IPS DF 6.9 (cell line): ENCODE measurements at places on chromosomes 16 and 17.
A peak's percentile ranks its signal among the peaks of the same experiment; 100 is the strongest.

DNA sequence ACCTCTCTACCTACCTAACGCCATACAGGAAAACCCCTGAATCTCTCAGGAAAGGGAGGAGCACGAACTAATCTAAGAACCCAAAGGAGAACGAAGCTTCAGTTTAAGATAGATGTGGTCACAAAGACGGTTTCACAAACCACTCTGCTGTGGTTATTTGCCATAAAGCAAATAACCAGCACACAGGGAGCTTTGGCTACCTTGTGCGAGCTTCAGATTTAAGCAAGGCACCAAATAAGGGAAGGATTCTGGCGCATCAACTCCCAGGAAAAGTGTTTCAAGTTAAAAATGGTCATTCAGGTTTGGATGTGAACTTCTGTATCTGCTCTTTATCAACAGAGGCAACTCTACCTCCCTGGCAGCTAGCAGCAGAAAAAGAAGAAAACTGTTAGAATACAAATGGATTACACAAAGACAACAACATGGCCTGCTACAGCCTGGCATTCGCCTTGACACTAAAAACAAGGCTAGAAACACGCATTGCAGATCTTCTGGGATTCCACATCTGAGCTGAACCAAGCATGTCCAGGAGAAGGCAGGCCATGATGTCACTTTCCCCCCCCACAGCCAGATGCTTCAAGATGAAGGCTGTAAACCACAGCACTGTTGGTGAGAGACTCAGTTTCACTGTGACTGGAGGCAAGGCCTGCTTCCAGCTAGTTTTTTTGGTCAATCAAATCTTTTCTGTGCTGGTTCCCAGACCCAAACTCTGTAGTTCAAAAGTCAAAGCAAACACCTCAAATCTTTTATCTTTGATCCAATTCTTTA lies 43.6 kb downstream of the SMG6 start:
- no peak for DNase-seq

DNA sequence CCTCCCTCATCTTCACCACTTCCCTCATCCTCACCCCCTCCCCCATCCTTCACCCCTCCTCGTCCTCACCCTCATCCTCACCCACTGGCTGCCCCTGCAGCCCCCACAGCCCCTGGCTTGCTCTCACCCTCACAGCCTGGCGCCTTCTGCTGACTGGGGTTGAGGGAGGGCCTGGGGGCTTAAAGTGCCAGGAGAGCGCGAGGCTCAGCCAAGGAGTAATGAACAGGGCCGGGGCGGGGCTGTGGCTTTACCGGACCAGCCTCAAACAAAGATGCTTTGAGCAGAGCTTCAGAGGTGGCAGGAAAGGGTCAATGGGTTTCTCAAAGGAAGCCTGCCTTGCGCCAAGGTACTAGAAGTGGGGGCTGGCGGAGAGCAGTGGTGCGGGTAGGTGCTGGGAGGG lies at the start of gene PRSS33:
Gene PRSS33, minus strand, starts transcription at position 155 of the 400 bp plus-strand sequence. CDS start 1,013 bp downstream, outside the sequence.
- DNase-seq: no peak

GRCh38 chr16:373848-374615 lies 3.7 kb upstream of the MRPL28 start:
- DNase-seq: no peak

DNA sequence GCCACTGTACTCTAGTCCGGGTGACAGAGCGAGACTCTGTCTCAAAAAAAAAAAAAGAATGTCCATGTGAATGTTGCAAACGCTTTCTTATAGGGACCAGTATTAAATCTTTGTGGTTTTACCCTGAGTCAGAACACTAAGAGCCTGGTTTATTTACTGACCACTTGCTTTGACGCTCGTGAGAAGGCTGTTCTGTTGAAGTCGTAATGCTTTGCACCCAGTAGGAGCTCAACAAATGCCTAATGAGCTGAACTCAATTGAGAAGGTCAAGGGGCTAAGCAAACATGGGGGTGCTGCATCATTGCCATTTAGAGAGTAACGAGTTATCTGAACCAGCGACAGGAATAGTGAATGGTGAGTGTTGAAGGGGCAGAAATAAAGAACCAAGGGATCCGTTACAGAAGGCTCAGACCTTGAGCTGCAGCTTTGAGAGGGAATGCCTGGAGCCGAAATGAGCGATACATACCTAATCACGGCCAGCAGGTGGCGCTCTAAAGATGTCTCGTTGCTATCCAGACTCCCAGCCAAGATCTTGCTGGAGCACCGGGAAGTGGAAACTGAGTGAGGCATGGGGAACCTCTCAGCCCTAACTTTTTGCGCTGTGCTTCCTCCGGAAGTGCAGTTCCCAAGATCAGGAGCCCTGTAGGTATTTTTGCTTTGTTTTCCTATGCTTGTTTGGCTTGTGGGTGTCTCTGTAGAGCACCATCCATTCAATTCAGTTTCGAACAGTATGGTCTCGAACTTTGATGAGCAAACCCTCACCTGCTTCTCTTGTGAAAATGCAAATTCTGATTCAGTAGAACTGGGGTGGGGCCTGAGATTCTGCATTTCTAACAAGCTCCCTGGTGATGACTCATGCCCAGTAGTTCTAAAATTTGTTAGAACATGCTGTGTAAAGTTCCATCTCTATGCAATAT lies 12.6 kb upstream of the RNF222 start:
- DNase-seq: peak; percentile 92

- DNase-seq: no peak
These were observed 10.9 kb downstream of the HOXB4 start for GRCh38 chr17:48567209-48567608.

DNA sequence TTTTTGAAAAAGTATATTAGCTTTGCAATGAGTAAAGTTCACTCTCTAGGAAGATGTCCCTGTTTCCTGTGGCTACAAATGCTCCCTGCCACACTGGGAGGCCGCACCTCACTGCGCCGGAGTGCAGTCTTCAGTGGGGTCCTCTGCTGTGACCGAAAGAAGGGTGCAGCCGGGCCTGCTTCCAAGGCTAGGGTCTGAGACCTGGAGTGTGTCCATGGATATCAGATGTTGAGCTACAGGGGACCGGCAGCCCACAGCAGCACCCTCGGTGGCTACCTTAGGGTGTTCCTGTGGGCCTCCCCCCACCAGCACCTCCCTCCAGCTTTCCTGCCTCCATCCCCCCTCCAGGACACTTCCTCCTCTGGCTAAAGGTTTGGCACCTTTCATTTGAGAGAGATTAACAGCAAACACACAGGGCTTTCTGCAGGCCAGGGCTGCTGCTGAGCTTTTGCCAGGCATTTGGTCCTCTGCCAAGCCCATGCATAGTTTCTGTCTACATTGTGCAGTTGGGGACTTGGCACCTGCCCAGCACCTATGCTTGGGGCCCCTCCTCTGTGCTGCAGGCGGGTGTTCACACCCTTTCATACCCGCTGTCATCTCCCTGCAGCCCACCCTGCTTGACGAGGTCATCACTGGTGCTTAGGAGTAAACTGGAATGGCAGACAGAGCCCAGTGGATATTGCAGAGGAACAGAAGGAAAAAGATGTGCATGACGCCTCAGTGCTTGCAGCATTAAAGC lies 33.8 kb upstream of the CRISPLD2 start:
- no peak for DNase-seq

- DNase-seq: no peak
These were observed 1161.5 kb downstream of the CDH11 start for GRCh38 chr16:63960321-63960720.

- DNase-seq: no peak
These were observed 588.5 kb upstream of the HSBP1 start for GRCh38 chr16:83219285-83219684.

GRCh38 chr17:46035112-46035818 lies 36.2 kb downstream of the STH start:
- DNase-seq: no peak

DNA sequence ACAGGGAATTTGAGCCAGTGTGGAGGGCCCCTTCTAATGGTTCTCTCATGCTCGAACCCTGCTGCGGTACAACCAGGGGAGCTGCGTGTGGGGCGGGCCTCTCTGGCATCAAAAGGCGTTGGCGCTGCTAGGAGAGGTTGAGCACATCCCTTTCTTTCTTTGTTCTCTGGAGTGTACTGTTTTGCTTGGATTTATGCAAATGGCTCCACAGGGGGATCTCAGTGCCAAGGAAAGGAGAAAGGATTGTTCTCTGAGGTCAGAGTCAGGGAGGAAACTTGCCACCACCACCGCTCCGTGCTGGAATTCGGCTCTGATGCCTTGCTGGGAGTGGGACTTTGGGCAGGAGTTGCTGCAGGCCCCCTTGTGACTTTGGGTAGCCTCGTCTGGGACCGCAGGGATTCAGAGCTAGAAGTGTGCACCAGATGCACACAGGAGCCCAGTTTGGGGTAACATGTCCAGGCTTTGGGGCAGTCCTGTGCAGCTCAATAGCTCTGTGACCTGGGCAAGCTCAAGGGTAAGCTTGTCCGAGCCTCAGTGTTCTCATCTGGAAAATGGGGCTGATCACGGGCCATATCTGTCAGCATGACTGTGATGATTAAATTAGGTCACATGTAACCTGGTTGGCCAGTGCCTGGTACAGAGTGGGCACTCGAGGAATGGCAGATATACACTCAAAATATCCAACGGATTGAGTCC lies 353.0 kb upstream of the EEF2KMT start:
- DNase-seq: peak; percentile 33

GRCh38 chr17:63491977-63492618 lies 15.2 kb downstream of the ACE start:
- DNase-seq: no peak

DNA sequence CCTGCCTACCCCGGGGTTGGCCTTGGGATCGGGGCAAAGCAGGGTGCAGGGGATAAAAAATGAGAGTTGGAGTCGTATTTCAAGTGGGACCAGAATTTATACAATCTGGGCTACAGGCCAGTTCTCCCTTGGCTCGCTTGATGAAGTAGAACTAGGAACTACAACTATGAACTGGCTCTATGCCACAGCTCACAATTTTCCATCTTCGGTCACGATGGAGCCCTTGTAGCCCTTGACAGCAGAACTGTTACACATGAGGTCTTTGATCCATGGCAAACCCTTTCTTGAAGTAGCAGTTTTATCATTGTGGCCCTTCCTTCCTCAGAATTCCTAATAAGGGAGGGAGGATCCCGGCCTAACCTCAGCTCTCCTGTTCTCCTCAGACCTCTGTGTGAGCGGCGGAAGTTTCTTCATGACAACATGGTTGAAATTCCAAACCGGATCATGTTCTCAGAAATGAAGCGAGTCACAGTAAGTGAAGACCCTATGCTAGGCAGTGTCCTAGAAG lies 17.1 kb downstream of the LIG3 start:
- DNase-seq: no peak

- no peak for DNase-seq
These were observed 67.0 kb downstream of the MPRIP start for GRCh38 chr17:17109256-17109655.

DNA sequence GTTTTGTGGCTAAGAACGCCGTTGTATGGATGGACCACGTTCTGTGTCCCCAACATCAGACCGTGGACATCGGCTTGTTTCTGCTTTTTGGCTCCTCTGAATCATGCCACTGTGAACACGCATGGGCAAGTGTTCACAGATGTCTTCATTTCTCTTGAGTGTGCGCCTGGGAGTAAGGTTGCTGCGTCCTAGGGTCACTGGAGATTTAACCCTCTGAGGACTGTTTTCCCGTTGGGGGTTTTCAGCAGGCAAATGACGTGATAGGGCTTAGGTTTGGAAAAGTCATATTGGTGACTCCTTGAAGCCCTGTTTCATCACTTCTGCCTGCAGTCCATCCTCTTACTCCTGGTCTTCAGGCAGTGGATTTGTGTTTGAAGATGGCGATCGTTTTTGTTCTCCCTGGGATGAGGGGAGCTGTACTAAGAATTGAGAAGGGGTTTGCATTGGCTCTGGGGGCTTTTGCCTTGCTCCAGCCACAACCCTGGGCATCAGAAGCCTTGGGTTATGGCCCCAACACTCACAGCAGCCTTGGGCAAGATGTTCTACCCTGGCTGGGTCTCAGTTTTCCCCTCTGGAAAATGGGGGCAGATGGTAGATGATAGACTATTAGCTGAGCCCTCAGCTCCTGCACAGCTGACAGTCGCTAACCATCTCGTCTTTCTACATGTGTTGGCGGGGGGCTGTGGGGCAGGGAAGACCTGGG lies 67.2 kb upstream of the CIBAR2 start:
- DNase-seq: no peak

DNA sequence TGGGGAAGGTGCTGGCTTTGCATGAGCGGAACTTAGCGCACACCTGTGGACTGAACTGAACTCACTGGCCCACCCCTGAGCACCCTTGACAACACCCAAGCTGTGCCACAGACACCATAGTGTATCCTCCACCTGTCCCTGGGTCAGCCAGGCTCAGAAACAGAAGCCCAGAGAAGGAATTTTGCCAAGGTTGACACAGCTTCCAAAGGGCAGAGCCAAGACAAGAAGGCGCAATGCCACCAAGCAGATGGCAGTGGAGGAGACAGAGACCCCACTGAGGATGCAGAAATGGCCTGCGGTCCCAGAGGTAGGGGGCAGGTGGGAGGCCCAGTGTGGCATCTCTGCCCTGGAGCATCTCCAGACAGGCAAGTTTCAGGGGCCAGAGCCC lies 169.0 kb downstream of the ENGASE start:
- DNase-seq: no peak

DNA sequence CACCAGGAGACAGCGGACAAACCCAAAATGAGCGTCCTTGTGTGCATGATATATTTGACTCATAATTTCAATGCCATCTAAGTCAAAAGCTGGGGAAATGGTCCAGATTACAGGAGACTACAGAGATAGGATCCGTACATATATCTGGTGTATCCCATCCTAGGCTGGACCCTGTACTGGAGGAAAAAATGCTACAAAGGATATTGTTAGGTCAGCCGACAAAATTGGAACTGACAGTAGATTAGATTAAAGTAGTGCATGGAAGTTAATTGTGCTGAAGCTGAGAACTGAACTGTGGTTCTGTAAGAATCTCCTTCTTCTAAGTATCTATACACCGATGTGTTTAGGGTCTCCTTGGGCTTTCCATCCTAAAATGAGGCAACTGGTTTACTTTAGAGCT lies 24.3 kb downstream of the KCNG4 start:
- no peak for DNase-seq

- no peak for DNase-seq
These were observed 323.4 kb upstream of the KIF2B start for GRCh38 chr17:53499277-53499676.

DNA sequence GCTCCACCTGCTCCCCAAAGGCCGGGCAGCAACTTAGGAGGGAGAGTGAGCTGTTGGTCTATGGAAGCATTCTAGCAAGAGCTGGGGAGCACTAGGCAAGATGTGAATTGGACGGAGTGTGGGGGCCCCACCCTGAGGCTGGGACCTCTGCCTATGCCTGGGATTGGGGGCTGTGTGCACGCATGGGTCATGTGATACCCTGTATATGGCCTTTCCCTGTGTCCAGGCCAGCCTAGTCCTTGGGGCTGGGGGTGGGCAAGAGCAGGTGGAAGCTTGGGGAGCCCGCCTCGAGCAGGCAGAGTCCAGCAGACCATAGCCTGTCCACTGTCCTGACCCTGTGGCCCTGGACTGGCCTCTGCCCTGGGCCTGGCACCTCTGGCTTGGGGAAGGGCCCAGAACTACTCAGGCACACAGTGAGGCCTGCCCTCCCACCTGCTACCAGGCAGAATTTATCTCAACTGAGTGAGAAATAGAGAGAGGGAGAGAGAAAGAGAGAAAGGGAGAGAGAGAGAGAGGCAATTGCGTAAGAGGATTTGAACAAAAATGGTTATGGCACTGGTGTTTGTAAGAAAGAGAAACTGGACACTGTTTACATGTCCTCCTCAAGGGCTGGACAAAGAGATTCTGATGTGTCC lies 19.1 kb downstream of the PDP2 start:
- DNase-seq: no peak
